RWPE2 (cell line): ENCODE measurements at places on chromosomes 3 and 15.

GRCh38 chr3:57699591-57699990, 6.7 kb upstream of the DENND6A start:
- DNase-seq, result no peak

DNA sequence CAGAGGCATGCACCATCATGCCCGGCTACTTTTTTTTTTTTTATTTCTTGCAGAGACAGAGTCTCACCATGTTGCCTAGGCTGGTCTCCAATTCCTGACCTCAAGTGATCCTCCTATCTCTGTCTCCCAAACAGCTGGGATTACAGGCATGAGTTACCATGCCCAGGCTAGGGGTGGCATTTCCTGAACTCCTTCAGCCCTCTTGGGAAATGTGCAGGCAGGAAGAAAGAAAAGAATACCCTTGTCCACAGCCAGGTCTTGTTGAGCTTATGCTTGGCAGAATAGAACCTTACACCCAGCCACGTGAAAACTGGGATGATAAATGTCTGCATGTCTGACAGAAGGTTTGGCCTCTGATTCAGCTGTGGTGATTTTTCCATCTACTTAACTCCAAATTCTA, 30.2 kb upstream of the SNRPN start:
- DNase-seq, result no peak

DNA sequence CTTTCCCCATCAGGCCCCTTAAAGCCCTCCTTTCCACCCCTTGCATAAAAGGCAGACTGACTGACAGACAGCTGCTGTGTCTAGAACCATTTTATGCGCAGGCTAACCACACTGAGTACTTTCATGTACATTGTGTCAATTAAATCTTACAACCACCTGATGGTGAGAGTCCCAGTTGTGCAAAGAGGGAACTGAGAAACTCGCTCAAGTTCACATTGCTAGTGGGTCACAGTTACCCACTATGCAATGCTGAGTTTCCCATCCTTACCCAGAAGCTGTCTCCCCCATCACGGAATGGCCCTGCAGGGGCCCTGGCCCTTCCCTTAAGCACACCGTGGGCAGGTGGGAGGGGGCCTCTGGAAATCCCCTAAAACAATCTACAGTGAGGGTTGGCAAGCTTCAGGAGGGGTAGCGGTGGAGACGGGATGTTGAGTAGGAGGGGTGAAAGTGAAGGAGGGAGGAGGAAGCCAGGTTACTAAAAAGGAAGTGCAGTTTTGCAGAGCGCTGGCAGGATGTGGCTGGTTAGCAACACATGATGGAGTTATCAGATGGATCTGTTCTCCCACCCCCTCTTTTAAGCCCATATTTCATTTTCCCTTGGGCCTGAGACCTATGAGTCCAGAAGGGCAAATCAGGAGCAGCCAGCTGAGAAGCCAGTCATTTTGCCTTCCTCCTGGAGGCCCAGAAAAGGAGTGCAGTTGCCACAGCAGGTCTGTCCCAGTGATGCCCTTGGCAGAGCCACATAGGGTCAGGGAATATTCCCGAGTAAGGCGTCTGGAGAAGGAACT, 30.0 kb downstream of the STARD5 start:
- DNase-seq, result no peak

DNA sequence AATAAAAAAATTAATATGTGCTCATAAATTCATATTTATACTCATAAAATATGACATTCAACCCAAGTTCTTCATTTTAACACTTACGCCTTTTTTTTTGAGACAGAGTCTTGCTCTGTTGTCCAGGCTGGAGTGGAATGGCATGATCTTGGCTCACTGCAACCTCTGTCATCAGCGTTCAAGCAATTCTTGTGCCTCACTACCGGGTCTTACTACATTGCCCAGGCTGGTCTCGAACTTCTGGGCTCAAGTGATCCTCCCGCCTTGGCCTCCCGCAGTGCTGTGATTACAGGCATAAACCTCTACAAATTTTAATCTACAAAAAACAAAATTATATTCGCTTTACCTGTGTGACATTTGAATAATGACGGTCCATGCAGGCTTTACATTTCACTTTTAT, 74.1 kb upstream of the SNRPN start:
- no peak for DNase-seq
